ENCODE measurements at places on chromosomes 4 and X.

- no peak for DNase-seq
Measured at GRCh38 chr4:141635736-141636081, 674 bp upstream of the IL15 start.

- DNase-seq: no peak
Measured at GRCh38 chr4:35038845-35039244, 1205.5 kb downstream of the ARAP2 start.

- no peak for DNase-seq
Measured at GRCh38 chr4:10872833-10873517, 188.4 kb upstream of the CLNK start.

DNA sequence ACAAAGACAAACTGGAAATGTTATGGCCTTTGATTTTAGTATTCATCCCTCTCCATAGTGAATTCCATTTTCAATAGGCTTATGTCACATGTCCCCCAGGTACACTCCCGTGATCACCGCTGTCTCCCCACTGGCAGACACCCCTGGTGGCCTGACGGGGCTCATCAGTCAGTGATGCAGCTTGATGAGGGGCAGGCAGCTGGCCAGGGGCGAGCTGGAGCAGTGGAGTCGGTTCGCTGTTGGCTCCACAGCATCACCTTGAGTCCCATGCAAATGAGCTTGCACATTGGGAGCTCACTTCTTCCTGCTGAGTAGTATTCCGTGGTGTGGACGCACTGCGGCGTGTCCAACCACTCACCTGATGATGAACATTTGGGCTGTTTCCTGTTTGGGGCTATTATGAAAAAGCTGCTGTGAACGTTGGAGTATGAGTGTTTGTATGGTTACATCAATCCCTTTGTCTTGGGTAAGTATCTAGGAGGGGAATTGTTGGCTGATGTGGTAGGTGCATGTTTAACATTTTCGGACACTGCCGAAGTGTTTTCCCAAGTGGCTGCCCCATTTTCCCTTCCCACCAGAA is 5.2 kb downstream of the TREX2 start:
- DNase-seq: no peak

DNA sequence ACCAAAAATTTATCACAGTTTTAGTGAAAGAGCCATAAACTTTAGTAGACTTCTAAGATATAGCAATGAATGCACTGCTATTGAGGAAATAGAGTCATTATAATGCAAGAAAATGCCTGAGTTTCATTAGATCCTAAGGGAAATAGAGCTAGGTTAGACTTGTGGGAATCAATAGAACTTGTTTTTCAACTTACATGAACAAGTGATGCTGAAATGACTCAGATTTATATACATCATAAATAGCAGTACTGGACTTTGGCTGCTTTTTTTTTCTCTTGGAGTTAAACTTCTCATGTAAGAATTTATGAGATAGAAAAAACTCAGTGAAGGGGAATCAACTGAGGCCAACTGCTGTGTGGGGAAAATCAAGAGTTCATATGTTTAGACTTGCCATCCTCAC is 216.5 kb upstream of the AADAT start:
- no peak for DNase-seq

- no peak for DNase-seq
Measured at GRCh38 chr4:78770091-78770642, 6.0 kb upstream of the BMP2K start.

DNA sequence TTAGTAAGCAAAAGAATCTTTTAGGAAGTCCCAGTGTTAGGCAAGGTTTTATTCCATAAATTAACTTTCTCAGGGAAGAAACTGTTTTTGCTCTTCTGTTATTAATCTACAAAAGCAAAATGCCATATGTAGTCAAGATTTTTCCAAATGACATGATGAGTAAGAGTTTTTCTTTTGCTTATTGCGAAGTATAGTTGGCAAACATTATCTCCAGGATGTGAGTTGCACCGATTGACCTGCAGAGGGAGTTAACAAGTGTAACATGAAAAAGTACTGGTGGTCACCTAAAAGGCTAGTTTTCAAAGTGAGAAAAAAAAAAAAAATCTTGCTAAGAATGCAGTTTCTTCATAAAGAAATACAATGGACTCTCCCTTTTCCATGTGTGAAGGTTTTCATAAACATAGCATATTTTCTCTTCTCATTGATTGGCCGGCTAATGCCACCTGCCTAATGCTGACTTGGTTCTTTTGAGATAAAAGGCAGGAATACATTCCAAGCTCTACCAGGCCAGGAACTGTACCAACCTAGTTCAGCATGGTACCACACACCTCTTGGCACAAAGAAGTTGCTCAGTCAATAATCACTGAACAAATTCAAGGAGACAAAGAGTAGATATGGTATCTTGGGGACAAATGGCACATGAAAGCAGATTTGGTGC is 100.2 kb downstream of the LNX1 start:
- no peak for DNase-seq

DNA sequence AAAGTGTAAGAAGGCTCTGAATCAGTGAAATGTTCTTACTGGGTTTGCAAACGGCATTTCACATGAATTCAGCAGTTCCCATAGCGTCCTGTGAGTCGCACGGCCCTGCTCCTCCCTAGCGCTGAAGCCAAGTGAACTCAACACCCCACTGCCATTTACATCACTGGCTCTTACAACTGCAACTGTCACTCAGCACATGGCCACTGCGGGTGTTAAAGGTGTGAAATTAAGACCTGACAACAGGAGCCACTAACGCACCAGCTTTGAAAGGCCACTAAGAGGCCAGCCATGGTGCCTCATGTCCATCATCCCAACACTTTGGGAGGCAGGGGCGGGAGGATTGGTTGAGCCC is 31.7 kb downstream of the RNF212 start:
- no peak for DNase-seq

DNA sequence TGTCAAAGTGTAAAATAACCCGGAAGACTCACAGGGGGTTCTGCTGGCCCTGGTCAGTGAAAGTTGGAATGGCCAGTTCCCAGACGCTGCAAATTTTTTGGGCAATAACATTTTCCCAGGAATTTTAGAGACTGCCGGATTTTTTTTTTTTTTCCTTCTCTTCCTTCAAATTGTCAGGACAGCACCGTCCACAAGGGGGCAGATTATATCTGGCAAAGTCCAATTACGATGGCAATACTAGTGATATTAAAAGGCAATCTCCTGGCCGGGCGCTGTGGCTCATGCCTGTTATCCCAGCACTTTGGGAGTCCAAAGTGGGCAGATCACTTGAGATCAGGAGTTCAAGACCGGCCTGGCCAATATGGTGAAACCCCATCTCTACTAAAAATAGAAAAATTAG is 20.5 kb downstream of the SLC25A5 start:
- no peak for DNase-seq

DNA sequence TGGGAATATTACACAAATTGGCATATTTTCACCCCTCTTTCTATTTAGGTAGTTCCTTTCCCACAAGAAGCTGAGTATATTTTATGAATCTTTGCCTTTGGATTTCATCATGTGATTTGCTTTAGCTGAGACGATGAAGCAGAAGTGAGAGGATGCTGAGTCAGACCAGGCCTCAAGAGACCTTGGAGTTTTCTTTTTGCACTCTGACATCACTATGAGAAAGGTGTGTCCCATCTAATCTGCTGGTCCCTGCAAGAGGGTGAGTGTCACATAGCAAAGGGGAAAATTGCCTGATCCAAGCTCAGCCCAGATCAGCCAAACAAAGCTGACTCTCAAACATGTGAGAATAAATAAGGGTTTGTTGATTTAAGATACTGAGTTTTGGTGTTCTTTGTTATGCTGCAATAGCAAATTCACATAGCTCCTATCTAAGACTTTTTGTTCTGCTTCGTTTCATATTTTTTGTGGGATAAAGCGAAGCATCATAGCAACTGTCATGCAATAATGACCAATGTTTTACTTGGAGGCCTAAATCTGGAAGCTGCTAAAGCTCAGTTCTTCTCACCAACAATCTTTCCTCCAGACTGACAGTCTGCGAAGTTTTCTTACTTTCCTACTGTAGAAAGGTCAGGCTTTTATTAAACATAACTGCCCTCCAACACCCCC is 176.9 kb downstream of the PDHA2 start:
- DNase-seq: no peak

GRCh38 chrX:131607792-131608369 is 64.0 kb downstream of the OR13H1 start:
- DNase-seq: no peak

GRCh38 chr4:17476853-17477252 is 35.0 kb downstream of the QDPR start:
- no peak for DNase-seq

- DNase-seq: no peak
Measured at GRCh38 chr4:47914926-47915237, 499 bp upstream of the NFXL1 start.

- no peak for DNase-seq
Measured at GRCh38 chr4:15883610-15884243, 54.8 kb downstream of the FGFBP1 start.

DNA sequence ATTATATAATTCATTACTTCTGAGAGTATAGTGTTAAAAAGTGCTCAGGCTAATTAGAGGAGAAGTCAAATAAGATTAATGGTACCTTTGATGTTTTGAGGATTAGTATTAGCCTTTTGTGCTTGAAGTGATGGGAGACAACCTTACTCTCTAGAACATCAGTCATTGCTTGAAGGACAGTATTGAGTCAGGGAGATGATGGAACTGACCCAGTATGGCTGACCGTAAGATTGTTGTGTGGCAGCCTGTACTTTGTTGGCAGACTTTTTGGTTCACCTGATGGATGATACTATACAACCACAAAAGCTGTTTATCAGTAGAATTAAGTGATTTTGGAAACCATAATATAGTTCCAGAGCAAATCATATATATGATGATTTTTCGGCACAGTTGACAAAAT is 9.9 kb downstream of the OGT start:
- DNase-seq: no peak

DNA sequence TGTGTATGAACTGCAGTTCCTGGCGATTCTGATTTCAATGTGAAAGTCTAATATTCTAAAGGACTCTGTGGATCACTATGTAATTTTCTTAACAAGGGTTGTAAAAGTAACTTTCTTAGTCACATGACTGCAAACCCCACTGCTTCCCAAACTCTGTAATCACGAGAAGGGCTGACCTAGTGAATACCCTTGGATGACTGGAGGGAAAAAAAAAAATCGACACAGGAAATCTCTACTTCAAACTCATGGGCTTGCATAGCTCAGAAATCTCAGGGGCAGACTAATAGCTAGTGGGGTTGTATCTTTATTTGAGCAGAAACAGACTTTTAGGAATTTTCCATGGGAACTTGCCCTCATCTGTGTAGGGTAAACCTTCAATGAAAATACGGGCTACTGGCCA is 4.8 kb upstream of the MXRA5 start:
- DNase-seq: no peak

DNA sequence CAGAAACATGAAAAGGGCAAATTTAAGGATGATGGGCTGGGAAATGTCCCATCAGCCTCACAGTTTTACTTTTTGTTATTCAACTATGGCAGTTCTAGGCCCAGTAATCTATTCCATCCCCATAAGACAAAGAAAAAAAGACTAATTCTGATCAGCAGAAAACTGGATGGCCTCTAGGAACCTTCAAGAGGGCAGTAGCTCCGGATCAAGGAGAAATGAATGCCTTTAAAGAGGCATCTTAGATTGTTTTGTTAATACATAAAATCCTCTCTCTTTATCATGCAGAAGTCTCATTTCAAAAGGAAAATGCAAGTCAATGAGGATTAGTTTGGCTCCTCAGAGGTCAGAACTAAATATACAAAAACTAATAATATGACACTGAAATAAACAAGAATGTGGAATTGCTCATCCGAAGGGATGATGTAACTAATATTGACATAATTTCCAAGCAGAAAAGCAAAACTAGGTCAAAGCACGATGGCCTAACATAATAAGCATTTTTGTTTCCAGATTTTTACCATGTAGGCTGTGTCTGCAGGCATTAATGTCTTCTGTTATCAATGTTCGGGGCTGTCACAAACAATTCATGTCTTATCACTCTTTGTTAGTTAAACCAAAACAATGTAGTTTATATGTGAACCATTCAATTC is 8.8 kb downstream of the MID1 start:
- DNase-seq: no peak

DNA sequence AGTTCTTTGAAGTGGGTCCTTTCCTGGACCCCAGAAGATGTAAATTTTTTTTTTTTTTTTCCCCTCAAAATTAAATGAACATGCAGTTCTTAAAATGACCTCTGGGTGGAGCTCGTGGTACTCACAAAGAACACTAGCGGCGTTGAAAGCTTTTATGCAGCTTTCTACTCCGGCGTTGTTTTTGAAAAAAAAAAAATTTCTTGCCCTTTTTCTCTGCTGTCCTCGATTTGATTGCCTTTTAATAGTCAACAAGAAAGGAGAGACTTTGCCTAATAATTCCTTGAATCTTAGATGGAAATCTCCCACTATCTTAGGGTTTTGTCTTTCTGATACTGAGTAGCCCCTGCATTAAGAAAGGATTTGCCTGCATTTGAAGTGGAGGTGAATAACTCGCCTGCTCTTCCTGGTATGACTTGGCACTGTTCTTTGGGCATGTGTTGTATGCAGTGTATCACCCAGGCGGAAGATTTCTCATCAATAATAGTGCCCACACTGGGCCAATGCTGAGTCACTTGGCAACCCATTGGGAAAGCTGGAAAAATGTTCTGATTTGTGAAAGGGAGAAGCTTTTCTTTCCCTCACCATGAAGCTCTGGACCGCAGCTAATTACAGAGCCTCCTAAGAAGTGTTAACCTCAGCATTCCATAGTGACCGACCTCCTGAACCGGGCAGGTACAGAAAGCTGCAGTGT is 104.0 kb downstream of the PHEX start:
- no peak for DNase-seq

DNA sequence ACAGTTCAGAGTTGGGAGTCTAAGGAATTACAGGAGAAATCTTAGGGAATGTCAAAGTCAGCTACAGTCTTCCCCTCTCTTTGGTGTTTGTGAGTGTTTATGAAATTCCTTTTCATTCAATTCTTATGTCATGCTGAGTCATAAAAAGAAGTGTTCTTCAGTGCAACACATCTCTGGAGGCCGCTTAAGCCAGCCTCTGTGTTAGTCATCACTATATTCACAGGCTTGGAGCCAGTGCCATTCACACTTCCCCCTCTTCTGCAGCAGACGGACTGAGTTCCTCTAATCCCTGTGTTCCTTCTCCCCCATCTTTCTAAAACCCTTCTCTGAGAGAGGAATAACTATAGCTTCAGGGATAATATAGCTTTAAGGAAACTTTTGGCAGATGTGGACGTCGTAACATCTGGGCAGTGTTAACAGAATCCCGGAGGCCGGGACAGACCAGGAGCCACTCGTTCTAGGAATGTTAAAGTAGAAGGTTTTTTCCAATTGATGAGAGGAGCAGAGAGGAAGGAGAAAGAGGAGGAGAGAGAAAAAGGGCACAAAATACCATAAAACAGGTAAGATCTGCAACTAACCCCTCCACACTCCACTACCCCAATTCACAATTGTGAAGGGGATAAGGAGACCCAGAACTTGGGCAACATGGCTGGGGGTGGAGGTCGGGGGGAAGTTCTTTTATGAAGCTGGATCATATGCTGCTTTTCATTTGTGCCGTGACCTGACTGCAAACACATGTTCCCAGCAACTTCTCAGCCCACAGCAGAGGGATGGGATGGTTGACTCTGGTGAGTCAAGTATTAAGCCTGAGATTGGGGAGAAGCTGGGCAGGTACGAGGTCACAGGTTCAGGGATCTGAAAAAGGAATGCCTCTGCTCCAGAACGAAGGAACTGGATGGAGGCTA is at the start of gene SRPX2:
SRPX2 (plus strand) TSS at position 244 of the 905 bp plus-strand sequence. CDS start 2,124 bp downstream, outside the sequence.
- peak; percentile 50 for DNase-seq

GRCh38 chr4:182062936-182063335 is 180.3 kb upstream of the TENM3 start:
- peak; percentile 22 for DNase-seq

- DNase-seq: no peak
Measured at GRCh38 chrX:100587861-100588260, 3.1 kb downstream of the TNMD start.

Data from HS-27A (cell line).